ENCODE measurements at places on chromosomes 7 and 10. TPM values are rescaled to one million over a fixed set of nuclear protein-coding genes. Genes with fewer than 3 reads are reported as not detected.

The DEPP1 gene
- total RNA-seq = 77.9 TPM

The MMD2 gene
- total RNA-seq = not detected

The HOGA1 gene
- total RNA-seq = 3.3 TPM

The WIPF3 gene
- total RNA-seq = under 0.01 TPM

The URGCP gene
- 33.7 TPM for total RNA-seq

The ETV1 gene
- total RNA-seq = 45.4 TPM

The CYP3A7 gene
- 0.33 TPM for total RNA-seq

The GIMAP1 gene
- not detected for total RNA-seq

The CAMK2B gene
- total RNA-seq = 0.15 TPM

The KCNIP2 gene
- 0.66 TPM for total RNA-seq

The PTPN20 gene
- total RNA-seq = 0.33 TPM

The ZFAND4 gene
- 9.8 TPM for total RNA-seq

The PTN gene
- total RNA-seq = 35.4 TPM

The TMEM273 gene
- not detected for total RNA-seq

The SPDYE9 gene
- under 0.01 TPM for total RNA-seq

The ZNRF2 gene
- total RNA-seq = 6.5 TPM

The HOXA1 gene
- total RNA-seq = 1.2 TPM

The CD36 gene
- 2.5 TPM for total RNA-seq

The PRLHR gene
- not detected for total RNA-seq

The GNAT3 gene
- not detected for total RNA-seq

The EPO gene
- not detected for total RNA-seq

The OGDHL gene
- total RNA-seq = 0.29 TPM

The SPDYE5 gene
- total RNA-seq = not detected

The GNG11 gene
- total RNA-seq = 18.7 TPM

The CNPY1 gene
- total RNA-seq = not detected

The AMZ1 gene
- total RNA-seq = 1.3 TPM

The POLR1F gene
- 17.6 TPM for total RNA-seq

The FXYD4 gene
- total RNA-seq = not detected

The PTPRN2 gene
- total RNA-seq = 0.50 TPM

The YAE1 gene
- 32.7 TPM for total RNA-seq

The PDGFA gene
- total RNA-seq = 2.5 TPM

The HTR5A gene
- not detected for total RNA-seq

The TAS2R41 gene
- 0.17 TPM for total RNA-seq

The CYP2C19 gene
- total RNA-seq = not detected

The AGBL3 gene
- 0.83 TPM for total RNA-seq

The PKD2L1 gene
- total RNA-seq = not detected

The EVX1 gene
- total RNA-seq = not detected

The LIPM gene
- total RNA-seq = not detected

The REEP3 gene
- 50.4 TPM for total RNA-seq

The ITIH5 gene
- 2.8 TPM for total RNA-seq

The TACC2 gene
- total RNA-seq = 2.6 TPM

The TNS3 gene
- 27.5 TPM for total RNA-seq

The ZNF467 gene
- total RNA-seq = 0.73 TPM

The KCNMA1 gene
- 44.8 TPM for total RNA-seq

The IQUB gene
- 0.83 TPM for total RNA-seq

The NUTM2E gene
- total RNA-seq = not detected

The AEBP1 gene
- total RNA-seq = 132 TPM

The DPP6 gene
- not detected for total RNA-seq

The CLCN1 gene
- not detected for total RNA-seq

The CASP2 gene
- total RNA-seq = 14.4 TPM

The GRM3 gene
- not detected for total RNA-seq
